Stimulated activated CD8-positive, alpha-beta memory T cell treated with anti-CD3 and anti-CD28 coated beads, Interleukin-2, amount 100 ng/mL, for 1 hour (primary cell): ENCODE measurements at places on chromosomes 6 and 20.

GRCh38 chr20:362271-363254 lies 15.7 kb downstream of the NRSN2 start:
- DNase-seq, result no peak

DNA sequence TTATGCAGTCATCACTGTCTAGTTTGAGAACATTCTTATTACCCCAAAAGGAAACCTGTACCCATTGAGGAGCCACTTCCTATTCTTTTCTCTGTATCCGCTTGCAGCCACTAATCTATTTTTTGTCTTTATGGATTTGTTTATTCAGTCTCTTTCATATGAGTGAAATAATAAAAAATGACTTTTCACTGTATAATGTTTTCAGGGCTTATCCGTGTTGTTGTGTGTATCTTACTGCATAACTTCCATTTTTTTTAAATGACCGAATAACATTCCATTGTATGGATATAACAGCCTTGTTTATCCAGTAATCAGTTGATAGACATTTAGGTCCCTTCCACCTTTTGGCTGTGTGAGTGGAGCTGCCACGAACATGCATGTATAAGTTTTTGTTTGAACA lies 86.6 kb downstream of the ZFAND3 start:
- DNase-seq, result no peak

DNA sequence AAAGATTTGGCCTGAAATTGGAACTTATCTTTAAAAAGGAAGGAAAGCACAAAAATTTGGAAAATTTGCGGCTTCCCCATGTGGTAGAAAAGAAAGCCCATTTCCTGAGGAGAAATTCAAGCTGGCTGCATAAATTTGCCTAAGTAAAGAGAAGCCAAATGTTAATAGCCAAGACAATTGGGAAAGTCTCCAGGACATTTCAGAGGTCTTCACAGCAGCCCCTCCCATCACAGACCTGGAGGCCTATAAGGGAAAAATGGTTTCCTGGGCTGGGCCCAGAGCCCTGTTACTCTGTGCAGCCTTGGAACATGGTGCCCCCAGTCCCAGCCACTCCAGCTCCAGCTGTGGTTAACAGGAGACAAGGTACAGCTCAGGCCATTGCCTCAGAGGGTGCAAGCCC lies 736.5 kb downstream of the HACE1 start:
- DNase-seq, result no peak

GRCh38 chr20:52473186-52473585 lies 281.6 kb upstream of the ZFP64 start:
- no peak for DNase-seq

DNA sequence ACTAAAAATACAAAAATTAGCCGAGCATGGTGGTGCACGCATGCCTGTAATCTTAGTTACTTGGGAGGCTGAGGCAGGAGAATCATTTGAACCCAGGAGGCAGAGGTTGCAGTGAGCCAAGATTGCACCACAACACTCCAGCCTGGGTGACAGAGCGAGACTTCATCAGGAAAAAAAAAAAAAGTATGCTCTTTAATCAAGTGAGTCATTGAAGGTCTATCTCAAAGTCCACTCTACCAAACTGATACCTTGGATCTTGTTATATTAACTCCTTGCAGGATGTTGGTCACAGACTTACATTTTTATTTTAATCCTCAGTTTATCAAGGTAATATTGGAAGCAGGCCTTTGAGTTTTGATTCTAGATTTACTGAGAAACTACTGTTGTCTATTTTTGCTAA lies 348.7 kb downstream of the COL12A1 start:
- DNase-seq, result no peak

DNA sequence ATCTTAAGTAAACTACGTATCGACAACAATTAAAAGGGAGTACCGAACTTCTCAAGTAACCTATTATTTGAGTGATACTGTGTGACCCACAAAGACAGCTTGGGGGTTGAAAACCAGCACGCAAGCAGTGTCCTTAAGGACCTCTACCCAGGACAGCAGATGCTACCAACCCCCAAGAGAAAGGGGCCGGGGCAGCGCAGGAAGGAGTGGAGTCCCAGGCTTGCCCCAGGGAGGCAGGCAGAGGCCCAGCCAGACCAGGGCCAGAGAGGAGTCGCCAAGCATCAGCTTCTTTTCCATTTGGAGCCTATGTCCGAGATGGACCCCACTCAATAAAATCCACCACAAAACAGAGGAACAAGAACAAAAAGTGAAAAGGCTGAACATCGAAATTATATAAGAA lies 11.9 kb downstream of the DIDO1 start:
- no peak for DNase-seq

DNA sequence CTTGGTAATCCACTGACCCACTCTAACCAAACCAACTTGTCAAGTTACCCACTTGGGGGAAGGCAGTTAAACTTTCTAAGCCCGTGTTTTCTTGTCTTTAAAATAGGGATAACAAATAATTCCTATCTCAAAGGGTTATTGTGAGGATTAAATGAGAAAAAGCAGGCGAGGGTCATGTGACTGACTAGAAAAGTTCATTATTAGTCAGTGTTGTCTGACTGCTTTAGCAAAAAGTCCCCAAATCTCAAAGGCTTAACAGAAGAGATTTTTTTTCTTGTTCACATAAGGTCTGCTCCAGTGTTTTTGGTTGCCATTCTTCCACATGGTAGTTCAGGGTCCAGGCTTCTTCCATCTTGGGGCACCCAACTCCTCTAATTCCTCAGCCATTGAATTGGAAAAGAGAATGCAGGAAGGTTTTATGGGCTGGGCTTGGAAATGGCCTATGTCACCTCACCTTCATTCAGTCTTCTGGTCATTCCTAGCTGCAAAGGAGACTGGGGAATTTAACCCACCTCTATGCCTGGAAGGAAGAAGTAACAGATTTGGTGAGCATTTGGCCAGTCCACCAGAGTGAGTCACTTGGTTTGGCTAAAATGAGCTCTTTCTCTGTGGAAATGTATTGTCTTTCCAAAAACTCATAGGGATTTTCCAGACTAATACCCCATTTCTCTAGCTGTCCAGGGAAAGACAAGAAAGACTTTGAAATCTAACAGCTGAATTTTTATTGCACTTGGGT lies 77.0 kb downstream of the CAP2 start:
- no peak for DNase-seq

GRCh38 chr6:154951345-154952200 lies 43.5 kb upstream of the TIAM2 start:
- DNase-seq, result no peak

DNA sequence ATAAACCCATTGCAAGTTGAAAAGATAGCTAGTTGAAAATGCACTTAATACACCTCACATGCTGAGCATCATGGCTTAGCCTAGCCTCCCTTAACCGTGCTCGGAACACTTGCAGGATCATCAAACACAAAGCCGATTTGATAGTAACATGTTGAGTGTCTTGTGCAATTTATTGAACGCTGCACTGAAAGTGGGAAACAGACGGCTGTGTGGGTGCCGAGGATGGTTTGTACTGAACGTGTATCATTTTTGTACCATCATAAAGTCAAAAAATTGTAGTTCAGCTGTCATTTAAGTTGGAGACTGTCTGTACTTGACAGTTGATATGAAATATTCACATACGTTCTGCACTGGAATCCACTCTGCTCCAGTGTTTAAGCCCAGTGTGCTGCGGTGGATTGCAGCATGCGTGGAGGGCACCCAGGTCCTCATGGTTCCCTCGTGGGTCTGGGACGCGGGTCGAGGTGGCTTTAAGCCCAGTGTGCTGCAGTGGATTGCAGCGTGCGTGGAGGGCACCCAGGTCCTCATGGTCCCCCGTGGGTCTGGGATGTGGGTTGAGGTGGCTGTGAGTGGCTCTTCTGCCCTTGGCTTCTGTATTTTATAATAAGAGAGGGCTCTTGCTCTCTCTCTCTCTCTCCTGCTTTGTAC lies 77.0 kb downstream of the CDH4 start:
- DNase-seq, result no peak

DNA sequence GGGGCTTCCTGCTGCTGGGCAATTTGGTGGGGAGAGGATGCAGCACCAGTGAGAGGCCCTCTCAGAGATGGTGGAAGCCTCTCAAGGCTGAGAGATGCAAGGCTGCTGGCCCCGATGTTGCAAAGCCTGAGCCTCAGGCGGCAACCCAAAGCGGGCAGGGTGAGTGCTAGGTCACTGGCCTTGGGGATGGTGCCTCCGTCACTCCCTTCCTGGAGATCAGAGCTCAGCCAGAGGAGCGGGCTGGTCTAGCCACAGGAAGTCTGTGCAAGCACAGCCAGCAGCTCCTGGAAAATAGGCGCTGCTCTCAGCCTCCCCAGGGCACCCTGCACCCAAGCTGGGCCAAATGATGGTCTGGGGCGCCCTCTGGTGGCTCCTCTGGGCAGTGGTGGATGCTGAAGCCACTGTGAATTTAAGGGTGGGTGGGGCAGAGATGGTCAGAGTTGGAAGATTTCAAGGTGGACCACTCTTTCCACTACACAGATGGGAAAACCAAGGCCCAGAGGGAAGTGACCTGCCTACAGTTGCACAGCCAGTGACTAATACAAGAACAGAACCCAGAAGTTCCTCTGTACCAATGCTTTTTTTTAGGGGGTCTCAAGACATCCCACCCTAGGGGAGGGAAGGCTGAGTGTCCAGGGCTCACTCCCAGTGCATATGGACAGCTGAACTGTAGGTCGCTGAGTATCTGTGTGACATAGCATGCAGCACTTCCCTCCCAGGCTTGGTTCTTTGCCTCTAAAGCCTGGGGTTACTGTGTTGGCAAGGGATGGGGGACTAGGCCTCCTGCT lies 20.8 kb downstream of the C20orf203 start:
- DNase-seq, result peak; percentile 79

DNA sequence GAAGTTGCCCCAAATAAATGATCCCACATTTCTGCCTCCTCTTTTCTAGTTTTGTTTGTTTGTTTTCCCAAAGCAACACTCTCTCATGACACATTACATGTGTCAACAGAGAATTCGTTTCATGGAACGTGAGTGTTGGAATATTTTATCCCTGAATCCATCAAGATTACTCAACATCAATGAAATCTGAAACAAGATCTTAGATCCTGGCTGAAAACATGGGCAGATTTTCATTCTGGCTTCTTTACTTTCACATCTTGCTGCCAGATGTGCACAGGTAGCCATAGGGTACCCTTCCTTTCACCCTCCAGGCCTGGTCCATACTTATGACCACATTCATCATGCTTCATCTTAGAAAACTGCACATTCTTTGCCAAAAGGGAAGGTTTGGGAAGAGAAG lies 347.0 kb downstream of the DOK5 start:
- DNase-seq, result no peak

GRCh38 chr6:153108315-153108714 lies 22.8 kb downstream of the RGS17 start:
- DNase-seq, result no peak

DNA sequence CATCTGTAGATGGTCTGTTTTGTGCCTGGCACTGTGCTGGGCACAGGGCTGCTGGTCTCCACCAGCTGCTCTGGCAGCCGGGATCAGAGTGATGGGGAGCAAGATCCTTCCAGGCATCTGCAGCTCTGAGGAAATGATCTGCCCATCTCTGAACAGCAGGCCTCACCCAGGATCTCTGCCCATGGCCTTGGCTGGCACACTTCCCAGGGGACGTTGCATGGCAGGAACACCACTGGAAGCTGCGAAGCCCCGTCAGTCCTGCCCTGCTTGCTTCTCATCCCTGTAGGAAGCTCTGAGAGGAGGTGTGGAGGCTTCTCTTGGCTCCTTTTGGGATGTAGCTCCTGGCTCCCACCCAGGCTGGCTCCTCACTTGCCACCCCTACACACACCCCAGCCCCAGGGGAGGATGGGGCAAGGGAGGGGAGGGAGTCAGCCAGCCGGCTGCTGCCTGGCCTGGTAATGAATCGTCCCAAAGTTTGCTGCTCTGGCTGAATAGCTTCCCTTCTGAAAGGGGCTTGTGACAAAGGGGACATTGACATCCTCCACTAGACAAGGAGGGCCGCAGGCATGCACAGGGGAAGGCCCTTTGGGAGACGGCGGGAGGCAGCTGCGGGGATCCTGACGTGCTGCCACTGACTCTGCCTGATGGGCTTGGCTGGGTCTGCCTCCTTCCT lies 108.9 kb downstream of the VEGFA start:
- no peak for DNase-seq

- no peak for DNase-seq
Measured at GRCh38 chr20:62197801-62198200, 15.0 kb downstream of the MTG2 start.

DNA sequence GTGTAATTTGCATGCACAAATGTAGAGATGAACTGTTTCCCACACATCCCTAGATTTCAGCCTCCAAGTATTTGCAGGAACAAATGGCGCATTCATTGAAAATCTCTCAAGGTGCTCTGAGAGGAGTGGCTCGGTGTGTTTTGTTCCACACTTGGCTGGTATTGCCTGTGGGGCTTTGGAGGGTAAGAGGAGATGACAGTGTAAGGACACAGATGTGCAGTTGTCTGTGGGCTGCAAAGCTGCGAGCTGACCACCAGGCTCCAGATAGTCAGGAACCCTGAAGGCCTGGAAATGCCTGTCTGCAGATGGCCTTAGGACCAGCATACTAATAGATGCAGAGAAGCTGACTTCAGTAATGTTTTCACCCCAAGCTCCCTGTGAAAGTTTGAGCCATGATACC lies 57.7 kb upstream of the PBOV1 start:
- DNase-seq, result no peak

GRCh38 chr6:169590376-169590939 lies 111.4 kb downstream of the WDR27 start:
- DNase-seq, result no peak

- no peak for DNase-seq
Measured at GRCh38 chr20:2801286-2801728, 880 bp upstream of the CPXM1 start.

DNA sequence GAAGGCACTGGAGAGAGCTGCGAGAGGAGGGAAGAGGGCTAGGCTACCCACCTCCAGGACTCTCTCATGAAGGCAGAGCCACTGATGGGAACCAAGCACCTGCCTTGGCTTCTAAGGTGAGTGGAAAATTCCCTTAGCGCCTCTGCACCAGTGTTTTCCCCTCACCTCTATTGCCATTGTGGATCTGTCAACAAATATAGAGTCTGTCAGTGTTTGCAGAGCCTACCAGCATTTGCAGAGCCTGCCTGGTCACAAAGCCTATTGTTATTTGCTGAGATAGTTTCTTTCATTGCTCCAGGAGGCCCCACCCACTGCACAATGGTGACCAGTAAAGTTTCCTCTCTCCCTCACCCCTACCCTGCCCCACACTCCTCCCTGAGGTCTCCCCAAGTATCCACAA lies 141.9 kb downstream of the MRPL14 start:
- DNase-seq, result no peak

DNA sequence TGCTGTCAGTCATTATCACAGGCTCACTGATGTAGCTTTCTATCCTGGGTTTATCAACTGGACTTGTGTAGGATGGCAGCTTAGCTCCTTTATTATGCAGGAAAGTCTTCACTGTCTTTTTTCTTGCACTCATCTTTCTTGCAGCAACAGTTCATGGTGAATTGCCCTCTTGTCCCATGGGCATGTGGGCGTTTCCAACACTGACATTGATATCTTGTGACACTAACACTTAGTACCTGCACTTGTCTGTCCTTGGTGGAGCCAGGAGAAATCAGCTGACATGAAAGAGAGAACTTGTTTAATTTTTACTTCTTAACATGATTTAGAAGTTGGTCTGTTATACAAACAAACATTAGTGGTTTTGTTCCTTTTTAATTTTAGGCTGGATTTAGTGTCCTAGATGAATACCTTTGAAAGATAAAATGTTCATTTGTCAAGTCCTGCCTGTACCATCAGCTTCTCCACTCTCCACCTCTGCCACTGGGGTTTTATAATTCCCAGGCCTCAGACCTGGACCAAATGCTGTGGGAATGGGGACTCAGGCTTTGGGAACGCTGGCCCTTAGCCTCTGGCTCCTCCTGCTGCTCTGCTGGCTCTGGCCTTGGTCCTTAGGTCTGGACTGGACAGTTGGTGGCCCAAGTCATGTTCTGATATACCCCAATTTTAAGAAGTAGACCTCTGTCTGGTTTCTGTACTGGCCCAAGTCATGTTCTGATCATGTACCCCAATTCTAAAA lies 161.0 kb upstream of the LAMP5 start:
- no peak for DNase-seq
